ENCODE measurements at places on chromosomes 2 and 18.

GRCh38 chr18:44759925-44760342, 79.2 kb downstream of the SETBP1 start:
- DNase-seq, result no peak

GRCh38 chr18:80143881-80144280, 34.8 kb downstream of the ADNP2 start:
- DNase-seq, result no peak

- no peak for DNase-seq
Measured at GRCh38 chr2:234426616-234427015, 70.3 kb downstream of the ARL4C start.

DNA sequence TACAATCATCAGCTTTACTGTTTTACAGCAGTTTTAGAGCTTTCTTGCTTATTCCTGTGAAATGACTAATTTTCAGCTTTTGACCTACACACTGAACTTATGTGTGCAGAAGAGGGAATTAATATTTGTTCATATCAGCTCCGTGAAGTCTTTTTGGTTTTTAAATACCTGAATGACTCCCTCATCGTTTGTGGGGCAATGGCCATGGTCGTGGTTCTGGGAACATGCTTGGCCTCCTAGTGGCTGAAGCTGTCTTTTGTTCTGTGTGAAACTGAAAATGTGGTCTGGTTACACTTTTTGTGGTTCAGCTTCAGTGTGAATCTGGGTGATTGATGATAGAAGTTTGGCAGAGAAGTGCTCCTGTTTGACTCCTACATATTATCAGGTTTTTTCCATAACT, 408.1 kb downstream of the THSD7B start:
- no peak for DNase-seq

DNA sequence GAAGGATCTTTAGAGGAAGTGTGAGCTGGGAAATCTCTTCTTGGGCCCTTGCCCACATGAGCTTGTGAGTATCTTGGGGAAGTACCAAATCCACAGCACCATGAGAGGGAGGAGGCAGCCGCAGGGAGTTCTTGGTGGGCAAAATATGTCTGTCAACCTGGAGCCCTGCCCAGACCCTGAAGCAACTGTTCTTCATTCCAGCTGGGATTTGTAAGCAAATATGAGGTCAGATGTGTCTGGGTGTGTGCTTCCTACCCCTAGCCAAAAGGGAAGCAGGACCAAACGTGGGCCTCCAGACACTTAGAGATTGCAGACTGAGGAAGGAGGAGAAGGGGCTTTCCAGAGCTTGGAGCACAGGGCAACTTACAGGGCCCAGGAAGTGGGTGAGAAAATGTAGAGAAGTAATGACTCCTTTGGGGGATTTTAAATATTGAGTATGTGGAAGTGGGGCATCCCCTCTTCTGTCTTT, 41.9 kb downstream of the TMEM247 start:
- no peak for DNase-seq

GRCh38 chr18:58562146-58562998, 66.5 kb downstream of the ALPK2 start:
- DNase-seq, result no peak

DNA sequence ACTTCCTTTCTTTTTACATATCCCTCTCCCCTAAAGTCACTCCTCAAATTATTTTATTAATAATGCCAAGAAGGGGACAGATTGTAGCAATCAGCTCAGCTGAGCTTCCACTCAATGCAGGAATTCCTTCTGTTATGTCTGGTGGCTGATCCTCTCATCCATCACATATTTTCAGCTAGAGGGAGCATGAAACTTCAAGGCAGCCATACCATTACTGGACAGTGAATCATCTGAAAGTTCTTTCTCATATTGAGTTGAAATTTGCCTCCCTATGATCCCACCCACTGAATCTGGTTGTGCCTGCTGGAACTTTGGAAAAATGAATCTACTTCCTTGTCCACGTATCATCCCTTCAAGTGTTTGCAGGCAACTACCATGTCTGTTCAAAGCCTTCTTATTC, 11.2 kb downstream of the ZNF385B start:
- DNase-seq, result no peak

- no peak for DNase-seq
Measured at GRCh38 chr2:30948130-30948529, 140.9 kb upstream of the CAPN13 start.

- DNase-seq, result no peak
Measured at GRCh38 chr2:13474538-13474937, 757.8 kb downstream of the TRIB2 start.

DNA sequence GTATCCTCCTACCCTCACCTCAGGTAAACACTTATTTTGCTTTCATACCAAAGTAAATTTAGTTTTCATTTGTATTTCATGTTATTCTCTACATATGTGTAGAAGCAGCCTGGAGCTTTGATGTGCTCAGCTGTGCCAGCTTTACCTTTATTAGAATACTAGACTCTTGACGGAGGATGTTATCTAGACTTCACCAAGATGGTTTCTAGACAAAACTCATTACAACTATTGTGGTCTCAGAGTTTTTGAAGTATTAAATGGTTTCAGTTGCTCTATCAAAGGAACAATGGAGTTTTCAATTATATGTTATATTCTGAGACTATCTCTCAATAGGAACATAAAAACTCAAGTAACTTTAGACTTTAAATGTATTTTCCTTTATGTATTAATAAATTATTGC, 5.0 kb upstream of the IL18RAP start:
- DNase-seq, result no peak

DNA sequence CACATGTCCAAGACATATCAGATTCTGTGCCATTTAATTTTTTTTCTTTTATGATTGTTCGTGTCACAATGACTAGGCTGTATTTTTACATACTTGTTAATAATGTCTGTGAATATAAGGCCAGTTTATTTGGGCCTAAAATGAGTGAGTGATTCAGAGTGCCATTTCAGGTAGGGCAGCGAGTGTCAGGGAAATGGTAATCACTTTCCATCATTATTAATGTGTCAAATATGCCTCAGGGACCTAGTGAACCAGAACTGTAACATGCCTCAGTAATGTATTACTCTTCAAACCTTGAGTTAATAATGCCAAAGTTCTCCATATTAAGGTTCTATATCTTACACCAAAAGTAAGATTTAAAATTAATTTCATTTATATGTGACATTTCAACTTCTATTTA, 8.6 kb downstream of the FAM171B start:
- no peak for DNase-seq

DNA sequence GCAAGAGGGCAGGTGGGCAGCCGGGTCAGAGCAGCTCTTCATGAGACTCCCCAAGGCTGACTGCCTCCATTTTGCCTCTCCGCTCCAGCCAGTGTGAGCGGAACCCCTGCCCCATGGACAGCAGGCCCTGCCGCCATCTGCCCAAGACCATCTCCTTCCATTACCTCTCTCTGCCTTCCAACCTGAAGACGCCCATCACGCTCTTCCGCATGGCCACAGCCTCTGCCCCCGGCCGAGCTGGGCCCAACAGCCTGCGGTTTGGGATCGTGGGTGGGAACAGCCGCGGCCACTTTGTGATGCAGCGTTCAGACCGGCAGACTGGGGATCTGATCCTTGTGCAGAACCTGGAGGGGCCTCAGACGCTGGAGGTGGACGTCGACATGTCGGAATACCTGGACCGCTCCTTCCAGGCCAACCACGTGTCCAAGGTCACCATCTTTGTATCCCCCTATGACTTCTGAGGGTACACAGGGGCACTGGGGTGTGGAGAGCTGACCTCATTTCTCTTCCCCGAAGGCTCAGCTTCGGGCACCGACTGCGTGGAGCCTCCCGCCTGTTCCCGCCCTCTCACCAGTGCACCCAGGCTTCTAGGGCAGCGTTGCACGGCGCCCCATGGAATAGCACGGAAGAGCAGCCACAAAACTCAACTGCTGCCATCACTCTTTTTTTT, 49.0 kb downstream of the FBLN7 start:
- no peak for DNase-seq
